ENCODE measurements at places on chromosomes 2 and 18.

DNA sequence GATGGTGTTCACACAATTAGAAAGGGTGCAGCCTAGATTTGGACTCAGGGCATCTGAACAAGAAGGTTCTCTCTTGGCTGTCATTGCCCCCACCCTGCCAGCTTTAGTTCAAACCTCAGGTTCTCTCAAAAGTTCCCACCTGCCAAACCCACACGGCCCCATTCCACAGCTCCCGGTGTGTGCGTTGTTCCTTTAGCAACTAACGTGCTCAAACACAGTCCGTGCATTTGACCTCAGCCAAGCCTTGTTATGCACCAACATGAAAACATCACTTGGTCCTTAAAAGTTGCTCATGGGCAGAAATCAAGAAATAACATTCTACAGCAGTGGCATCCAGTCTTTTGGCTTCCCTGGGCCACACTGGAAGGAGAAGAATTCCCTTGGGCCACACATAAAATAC is 32.0 kb downstream of the LOXHD1 start:
- no peak for DNase-seq

DNA sequence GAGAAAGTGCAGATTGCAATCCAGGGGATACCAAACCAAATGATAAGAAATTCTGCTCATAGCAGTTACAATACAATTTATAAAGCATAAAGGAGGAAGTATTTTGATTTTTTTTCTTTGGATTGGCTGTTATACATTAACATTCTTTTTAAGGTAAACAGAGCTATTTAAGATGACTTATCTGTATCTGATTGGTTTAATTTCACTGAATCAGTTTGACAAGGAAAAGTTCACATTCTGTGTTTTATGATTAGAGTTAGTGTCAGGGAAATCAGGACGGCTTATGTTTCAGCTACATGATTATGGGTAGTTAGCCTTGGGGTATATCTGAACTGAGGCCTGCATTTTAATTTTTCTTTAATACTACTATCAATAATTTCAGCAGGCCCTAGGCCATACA is 360.9 kb downstream of the ARL6IP6 start:
- DNase-seq, result no peak

- DNase-seq, result no peak
These were observed 244.9 kb upstream of the PXDN start for GRCh38 chr2:1989216-1989615.

- DNase-seq, result no peak
These were observed 33.5 kb downstream of the AOX1 start for GRCh38 chr2:200619279-200619678.

- DNase-seq, result no peak
These were observed 41.3 kb downstream of the BCL11A start for GRCh38 chr2:60512062-60512622.

DNA sequence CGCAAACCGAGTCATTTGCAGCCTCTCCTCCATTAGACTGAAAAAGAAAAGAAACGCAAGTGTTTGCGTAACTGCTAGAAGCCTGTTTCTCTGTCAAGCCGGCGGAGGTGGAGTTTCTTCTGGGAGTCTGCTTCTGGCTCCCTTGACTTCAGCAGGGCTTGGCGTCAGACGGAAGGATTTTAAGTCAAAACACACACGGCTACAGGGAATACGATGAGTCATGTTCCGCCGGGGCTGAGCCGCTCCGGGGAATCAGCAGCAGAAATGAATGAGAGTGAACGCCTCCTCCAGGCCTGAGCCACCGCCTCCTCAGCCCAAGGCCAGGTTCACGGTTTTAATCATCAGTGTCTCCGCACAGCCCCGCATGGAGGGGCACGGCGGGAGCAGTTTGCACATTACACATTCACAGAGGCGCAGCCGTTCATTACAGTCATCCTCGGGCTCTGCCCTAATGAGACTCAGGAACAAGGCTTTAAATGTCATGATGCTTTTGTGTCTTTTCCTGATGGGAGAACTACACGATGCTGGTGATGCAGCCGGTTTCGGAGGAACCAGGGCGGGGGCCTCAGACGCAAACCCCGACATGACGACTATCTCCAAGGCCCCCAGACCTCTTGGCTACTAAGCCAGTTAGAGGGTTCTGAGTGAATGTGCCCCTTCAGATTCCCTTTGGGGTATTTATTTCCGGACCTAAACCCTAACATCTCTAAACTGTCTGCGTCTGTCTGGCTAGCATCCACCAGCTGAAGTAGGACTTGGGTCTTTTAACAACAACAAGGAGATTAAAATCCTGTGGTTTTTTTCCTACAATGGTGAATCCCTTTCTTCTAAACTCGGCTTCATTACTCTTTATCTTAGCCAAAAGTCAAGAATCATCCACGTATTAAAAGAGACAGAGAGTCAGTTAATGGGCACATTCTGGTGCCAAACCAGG is 11.1 kb upstream of the SCG2 start:
- DNase-seq, result no peak

GRCh38 chr2:118535171-118535817 is 312.2 kb downstream of the EN1 start:
- no peak for DNase-seq

DNA sequence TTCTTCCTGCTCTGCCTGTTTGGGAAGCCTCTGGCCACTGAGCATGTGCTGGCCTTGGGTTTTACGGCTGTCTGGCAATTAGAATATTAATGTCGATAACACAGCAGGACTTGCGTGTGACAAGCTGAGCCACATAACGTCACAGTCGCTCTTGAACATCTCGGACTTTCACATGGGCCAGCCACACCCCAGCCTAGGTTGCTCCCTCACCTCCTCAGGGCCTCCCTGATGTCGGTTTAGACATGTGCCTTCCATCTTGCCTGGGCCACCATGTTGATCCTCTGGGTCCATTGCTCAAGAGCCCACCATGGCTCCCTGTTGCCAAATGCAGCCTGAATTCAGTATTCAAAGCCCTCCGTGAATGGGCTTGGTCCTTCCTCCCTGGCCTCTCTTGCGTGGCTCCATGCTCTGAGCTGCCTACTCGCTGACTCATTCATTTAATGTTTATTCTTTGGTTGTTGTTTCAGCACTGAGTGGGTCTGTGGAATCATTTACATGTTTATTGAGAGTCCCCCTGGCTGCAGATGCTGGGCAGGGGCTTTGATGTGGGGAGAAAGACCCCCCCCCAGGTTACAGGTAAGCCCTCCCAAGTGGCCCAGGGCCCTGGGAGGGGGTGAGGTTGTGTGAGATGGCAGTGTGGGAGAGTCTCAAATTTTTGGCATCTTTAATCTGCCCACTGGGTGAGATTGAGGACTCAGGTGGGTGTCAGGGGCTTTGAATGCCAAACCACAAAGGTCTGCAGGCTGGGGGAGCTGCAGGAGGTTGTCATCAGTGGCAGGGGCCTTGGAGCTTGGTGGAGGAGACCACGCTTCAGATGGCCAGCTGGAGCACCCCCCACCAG is 62.0 kb downstream of the ODC1 start:
- DNase-seq, result no peak

All from activated CD4-positive, CD25-positive, alpha-beta regulatory T cell treated with anti-CD3 and anti-CD28 coated beads, Interleukin-2, amount 50 U/mL, for 16 hours (primary cell).